ENCODE measurements at places on chromosomes 7 and 10.

DNA sequence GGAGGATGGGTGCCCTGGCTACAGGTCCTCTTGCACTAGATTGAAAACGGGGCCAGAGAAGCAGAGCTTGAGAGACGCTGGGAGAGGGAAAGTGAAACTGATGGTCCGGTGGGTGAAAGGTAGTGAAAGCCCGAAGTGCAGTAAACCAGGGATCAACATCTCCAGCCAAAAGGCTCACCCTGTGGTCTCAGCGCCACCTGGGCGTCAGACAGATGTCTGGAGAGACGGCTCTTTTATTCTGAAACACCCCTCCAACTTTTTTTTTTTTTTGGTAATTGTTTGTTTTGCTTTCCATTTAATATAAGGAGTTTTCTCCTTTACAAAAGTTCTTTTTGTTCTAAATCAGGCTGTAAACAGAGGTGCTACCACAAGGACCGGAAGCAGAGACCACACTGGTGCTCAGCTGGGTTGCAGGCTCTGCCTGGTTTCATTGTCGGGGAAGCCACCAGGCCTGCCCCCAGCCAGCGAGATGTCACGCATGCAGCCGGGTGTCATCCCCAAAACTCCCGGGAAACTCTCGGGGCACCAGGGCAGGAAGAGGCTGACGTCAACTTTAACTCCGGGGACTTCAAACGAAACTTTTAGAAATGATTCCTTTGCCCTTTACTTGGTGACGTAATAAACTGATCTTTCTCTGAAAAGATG lies 11.2 kb downstream of the IL2RA start:
- DNase-seq, result peak; percentile 70

DNA sequence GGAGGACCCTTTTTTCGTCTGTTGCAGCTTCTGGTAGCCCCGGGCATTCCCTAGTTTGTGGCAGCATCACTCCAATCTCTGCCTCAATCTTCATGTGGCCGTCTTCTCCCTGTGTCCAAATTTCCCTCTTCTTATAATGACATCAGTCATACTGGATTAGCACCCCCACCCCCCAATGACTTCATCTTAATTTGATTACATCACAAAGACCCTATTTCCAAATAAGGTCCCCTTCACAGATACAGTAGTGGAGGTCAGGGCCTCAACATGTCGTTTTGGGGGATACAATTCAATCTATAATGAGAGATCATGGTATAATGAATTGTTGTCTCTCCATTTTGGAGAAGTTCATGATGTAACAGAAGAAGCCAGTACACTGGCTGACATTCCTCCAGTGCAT lies 28.1 kb upstream of the EZH2 start:
- no peak for DNase-seq

DNA sequence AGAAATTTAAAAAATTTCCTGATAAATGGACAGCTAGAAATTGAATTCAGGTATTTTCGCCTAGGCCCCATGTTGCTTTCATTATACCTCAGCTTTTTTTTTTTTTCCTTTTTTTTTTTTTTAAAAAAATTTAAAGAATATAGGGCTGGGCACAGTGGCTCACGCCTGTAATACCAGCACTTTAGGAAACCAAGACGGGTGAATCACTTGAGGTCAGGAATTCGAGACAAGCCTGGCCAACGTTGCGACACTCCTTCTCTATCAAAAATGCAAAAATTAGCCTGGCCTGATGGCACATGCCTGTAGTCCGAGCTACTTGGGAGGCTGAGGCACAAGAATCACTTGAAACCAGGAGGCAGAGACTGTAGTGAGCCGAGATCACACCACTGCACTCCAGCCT lies 334.0 kb downstream of the SORCS1 start:
- DNase-seq, result no peak

DNA sequence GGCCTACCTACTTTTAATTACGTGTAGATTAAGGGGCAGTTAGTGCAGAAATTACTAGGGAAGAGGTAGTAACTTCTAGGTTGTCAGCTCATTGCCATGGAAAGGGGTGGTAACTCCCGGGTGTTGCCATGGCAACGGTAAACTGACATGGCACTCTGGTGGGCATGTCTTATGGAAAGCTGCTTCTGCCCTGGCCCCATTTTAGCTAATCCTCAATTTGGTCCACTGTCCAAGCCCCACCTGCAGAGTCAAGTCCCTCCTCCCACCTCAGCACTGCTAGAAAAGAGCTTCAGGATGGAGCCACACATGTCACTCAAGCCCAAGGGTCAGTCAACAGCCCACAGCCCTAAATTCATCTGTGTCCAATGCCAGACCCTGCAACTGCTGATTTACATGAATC lies 7.5 kb upstream of the ZKSCAN1 start:
- peak; percentile 20 for DNase-seq

DNA sequence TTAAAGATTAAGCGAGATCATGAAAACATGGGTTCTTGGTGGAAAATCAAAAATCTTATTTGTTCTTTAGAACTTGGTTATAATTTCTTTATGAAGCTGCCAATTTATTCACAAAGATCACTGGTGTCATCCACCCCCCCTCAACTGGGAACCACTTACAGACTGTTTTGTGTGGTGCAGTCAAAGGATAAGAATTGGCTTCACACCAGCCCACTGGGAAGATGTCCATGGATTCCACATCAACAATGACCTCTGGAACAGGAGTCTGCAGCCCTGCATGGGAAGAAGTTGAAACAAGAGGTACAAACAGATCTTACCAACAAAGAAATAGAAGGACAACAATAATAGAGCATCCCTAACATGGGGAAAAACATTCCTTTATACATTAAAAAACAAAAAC lies 205.2 kb downstream of the SFMBT2 start:
- no peak for DNase-seq
